IMR-90 (cell line): ENCODE measurements at places on chromosomes 5 and 9. TPM values are rescaled to one million over a fixed set of nuclear protein-coding genes. Genes with fewer than 3 reads are reported as not detected.

Gene GFRA3
- not detected in 2 replicates for polyA plus RNA-seq

Gene SLC36A2
- not detected in 2 replicates for polyA plus RNA-seq

Gene FGF1
- polyA plus RNA-seq = 7.6 and 8.5 TPM in 2 replicates

Gene CDX1
- polyA plus RNA-seq = 0.22 and 0.24 TPM in 2 replicates

Gene KCNMB1
- polyA plus RNA-seq = not detected in 2 replicates

Gene LIX1
- not detected in 2 replicates for polyA plus RNA-seq

Gene THBS4
- 0.53 and 0.92 TPM in 2 replicates for polyA plus RNA-seq

Gene NDUFS6
- polyA plus RNA-seq = 69.0 and 119 TPM in 2 replicates

Gene GPR107
- polyA plus RNA-seq = 20.2 and 21.6 TPM in 2 replicates
